ENCODE measurements at places on chromosomes 12 and 14. TPM values are rescaled to one million over a fixed set of nuclear protein-coding genes. Genes with fewer than 3 reads are reported as not detected.

GRCh38 chr12:120855823-120856588 is 48.2 kb downstream of the SPPL3 start:
- DNase-seq, result no peak

Gene PLA2G1B
- polyA plus RNA-seq, result 0.73 TPM

DNA sequence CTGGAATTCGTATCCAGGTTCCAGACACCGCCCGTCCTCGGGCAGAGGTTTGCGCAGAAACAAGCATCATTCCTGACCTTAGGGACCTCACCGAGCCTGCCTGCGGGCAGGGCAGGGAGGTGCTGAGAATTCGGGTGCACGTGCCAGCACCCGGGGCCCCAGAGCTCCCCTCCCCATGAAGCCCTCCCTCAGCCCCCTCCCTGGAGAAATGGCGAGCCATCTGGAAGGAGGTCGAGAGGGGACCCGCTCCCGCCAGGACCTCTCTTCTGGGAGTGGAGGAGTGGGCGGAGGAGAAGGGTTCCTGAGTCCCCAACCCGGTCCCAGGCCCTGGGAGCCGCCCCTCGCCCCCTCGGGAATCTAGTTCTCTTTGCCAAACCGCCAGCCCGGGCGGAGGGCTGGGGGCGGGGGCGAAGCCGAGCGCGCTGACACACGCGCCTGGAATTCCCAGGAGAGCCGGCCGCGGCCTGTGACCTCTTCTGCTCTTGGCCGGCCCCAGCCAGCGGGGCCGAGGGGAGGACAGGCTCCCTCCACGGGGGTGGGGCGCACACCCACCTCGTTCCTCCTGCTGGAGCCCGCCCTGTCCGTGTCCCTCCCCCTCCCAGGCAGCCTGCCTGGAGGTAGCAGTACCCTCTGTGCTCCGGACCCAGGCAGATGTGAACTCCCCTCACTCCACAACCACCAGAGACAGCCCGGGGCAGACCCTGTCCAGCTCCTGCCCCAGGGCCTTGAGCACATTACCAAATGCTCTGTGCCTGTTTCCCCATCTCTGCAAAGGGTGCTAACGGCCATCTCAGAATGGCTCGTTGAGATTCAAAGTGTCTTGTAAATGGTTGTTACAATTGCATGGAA is 23.0 kb upstream of the GPR132 start:
- no peak for DNase-seq

Gene TPH2
- not detected for polyA plus RNA-seq

Gene SPIC
- polyA plus RNA-seq, result 0.04 TPM

Gene FOXN4
- polyA plus RNA-seq, result 1.3 TPM

DNA sequence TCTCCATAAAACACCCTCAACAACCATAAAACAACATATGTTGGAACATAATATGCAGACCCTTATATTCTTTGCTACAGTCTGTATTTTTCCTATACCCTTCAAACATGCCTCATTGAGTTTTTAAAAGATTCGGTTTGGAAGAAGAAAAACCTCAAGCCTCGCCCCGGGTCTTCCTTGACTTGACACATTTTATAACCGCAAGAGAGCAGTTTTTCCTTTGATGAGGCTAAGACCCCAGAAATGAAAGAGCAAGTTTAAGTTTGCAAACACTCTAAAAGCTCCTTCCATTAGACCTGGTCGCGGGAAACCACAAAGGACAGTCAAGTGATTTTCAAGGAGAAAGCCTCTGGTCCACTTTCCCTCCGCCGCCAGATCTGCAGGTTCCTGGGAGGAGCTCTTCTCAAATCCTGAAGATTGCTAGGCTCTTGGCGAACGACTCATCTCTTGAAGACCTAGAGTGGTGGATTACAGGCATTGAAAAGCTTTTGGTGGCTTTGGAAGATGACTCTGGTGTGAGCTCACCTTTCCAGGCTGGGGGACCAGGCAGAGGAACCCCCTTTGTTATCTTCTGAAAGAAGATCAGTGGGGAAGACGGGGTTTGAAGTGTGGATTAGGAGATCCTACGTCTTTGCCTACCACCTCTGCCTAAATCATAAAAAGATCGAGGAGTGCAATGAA is at the start of gene ASCL4:
TSS of gene ASCL4 (plus strand) at position 356 of the 681 bp plus-strand sequence. CDS start 515 bp downstream, outside the sequence.
- no peak for DNase-seq

DNA sequence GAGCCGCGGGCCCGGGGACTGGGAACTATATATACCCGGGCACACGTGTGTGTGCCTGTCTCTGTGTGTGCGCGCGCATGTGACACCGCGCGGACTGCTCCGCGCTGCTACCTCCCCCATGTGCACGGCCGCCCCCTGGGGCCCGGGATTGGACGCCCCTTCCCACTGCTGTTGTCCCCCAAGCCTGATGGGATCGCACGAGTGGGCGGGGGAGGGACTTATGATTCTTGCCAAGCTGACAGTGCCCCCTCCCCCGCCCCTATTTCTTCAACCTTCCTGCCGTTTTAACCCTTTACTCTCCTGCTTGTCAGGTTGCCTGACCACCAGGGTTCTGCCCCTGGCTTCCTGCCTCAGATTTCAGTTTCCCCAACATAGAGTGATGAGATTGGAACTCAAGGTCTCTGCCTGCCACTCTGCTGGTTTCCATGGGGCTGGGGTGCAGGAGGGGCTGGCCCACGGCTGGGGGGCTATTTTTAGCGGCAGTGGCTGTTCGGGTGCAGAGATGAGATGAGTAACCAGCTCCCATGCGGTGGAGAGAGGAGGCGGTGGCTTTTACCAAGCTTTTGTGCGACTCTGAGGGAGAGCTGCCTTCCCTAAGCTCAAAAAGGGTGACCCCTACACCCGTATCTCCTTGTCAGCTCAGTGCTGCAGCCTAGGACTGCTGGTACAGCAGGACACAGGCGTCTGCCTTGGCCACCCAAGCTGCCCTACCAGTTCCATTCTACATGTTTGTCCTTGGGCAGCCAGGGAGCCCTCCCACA is at the start of gene DDN:
TSS of gene DDN (minus strand) at position 5 of the 761 bp plus-strand sequence. CDS start 88 bp downstream, outside the sequence.
- DNase-seq, result no peak

Gene KRT74
- polyA plus RNA-seq, result not detected

DNA sequence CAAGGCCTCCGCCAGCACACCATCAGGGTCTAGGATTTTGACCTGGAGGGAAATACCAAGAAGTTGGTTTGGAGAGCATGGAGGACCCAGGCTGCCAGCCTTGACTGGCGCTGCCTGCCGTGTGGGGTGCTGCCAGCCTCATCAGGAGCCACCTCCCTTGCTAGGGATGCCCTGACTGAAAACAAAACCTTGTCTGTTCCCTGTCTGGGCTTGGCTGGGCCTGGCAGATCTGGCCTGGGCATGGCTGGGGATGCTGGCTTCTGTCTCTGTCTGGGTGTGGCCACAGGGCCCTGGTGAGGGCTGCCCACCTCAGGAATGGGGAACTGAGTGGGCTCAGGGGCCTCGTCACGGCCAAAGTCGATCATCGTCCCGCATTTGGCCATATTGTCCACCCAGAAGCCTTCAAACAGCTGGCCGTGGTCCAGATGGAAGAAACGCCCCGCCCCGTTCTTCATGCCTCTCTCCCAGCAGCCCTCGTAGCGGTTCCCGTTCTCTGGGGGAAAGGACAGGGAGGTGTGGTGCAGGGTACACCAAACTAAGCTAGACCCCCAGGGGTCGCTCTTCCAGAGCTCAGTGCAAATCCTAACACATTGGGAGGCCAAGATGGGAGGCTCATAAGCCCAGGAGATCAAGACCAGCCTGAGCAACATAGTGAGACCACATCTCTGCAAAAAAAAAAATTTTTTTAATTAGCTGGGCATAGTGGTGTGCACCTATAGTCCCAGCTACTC is 16.5 kb downstream of the MORN3 start:
- no peak for DNase-seq

- DNase-seq, result no peak
These were observed 3.7 kb upstream of the CLBA1 start for GRCh38 chr14:104981699-104982541.

DNA sequence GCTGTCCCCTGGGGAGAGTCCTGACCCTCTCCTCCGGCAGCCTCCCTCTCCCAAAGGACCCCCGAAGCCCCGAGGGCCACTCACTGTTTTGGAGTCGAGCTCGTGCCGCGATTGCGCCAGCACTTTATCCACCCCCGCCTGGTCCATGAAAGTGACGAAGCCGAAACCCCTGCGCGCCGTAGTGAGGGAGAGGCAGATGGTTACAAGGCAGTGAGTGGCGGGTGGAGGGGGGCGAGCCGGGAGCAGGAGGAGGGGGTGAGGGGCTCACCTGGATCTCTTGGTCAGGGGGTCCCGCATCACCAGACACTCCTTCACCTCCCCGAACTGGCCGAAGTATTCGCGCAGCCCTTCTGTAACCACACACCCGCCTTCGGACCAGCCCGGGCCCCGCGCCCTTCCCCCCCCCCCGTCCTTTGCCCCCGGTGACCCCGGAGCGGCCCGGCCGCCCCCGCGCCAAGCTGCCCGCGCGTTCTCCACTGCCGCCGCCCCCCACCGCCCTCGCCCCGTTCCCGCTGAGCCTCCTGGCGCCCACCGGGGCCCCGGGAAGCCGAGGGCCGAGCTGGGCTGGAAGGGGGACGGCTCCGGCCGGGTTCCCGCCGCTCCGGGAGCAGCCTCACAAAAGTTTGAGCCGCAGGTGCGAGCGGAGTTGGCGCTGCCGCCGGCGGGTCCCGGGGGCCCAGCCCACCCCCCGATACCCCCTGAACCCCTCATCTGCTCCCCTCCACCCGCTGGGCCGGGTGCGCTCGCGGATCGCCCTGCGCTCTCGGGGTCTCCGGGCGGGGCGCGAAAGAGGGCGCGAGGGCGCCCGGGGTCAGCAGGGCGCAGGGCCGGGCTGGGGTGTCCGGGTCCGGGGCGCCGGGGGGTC is 808 bp downstream of the MSI1 start:
- no peak for DNase-seq
